ENCODE measurements at places on chromosomes 5 and 9. TPM values are rescaled to one million over a fixed set of nuclear protein-coding genes. Genes with fewer than 3 reads are reported as not detected.
A peak's percentile ranks its signal among the peaks of the same experiment; 100 is the strongest.

Gene HACD4
- total RNA-seq = 1.4 TPM

Gene TRIM32
- total RNA-seq = 18.2 TPM

DNA sequence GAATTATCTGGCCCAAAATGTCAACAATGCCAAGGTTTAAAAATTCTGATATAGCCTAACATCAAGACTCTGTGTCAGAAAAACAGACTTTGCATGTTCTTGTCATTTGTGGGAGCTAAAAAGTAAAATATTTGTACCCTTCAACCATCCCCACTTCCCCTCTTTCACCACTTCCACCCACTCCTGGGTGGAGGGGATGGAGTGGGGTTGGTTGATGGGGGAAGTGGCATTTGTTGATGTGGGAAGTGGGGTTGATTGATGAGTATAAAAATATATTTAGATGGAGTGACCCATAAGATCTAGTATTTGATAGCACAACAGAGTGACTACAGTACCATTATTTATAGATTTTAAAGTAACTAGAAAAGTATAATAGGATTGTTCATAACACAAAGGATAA is 55.0 kb upstream of the C9orf72 start:
- no peak for DNase-seq

- peak; percentile 7 for DNase-seq
These were observed 17.2 kb upstream of the DIRAS2 start for GRCh38 chr9:90659650-90660364.

Measured in endothelial cell of umbilical vein (primary cell).